Daoy (cell line): ENCODE measurements at places on chromosomes 16 and 17. TPM values are rescaled to one million over a fixed set of nuclear protein-coding genes. Genes with fewer than 3 reads are reported as not detected.

CSH2 gene
- not detected in 2 replicates for total RNA-seq

RAB26 gene
- 0.11 and 0.21 TPM in 2 replicates for total RNA-seq

KRT31 gene
- total RNA-seq = not detected in 2 replicates

PPP1R1B gene
- not detected in 2 replicates for total RNA-seq

SLC52A1 gene
- total RNA-seq = not detected in 2 replicates

CCL15 gene
- total RNA-seq = not detected in 2 replicates

FNDC8 gene
- not detected in 2 replicates for total RNA-seq

SMIM5 gene
- not detected in 2 replicates for total RNA-seq

ZSCAN32 gene
- total RNA-seq = 7.6 and 14.2 TPM in 2 replicates

RNF157 gene
- total RNA-seq = 4.8 and 7.3 TPM in 2 replicates

CACNG5 gene
- total RNA-seq = not detected in 2 replicates

OSGIN1 gene
- total RNA-seq = 1.4 and 1.8 TPM in 2 replicates

PLA2G10 gene
- total RNA-seq = not detected in 2 replicates

EFNB3 gene
- 1.0 and 2.1 TPM in 2 replicates for total RNA-seq

PRCD gene
- 0.51 TPM in 1 of 2 replicates, not detected in the other for total RNA-seq

NPTX1 gene
- 0.11 TPM in 1 of 2 replicates, not detected in the other for total RNA-seq

FA2H gene
- not detected in 2 replicates for total RNA-seq

CLN3 gene
- total RNA-seq = 4.7 and 7.4 TPM in 2 replicates

CIAO2B gene
- 127 and 129 TPM in 2 replicates for total RNA-seq

NETO2 gene
- total RNA-seq = 33.8 and 54.7 TPM in 2 replicates

SOX15 gene
- 0.57 TPM in 1 of 2 replicates, not detected in the other for total RNA-seq

OTOA gene
- not detected in 2 replicates for total RNA-seq

UNKL gene
- 12.1 and 13.7 TPM in 2 replicates for total RNA-seq

IGF2BP1 gene
- total RNA-seq = 15.2 and 16.7 TPM in 2 replicates

HSD11B2 gene
- total RNA-seq = not detected in 2 replicates

ARL17B gene
- 4.1 and 24.5 TPM in 2 replicates for total RNA-seq

HOXB6 gene
- total RNA-seq = 2.4 and 6.7 TPM in 2 replicates

SMARCD2 gene
- total RNA-seq = 69.4 and 73.5 TPM in 2 replicates

STH gene
- total RNA-seq = not detected in 2 replicates

PYY gene
- total RNA-seq = not detected in 2 replicates

ZNF19 gene
- 1.6 and 2.1 TPM in 2 replicates for total RNA-seq

NPIPB6 gene
- total RNA-seq = 0.46 TPM in 1 of 2 replicates, not detected in the other

TENT4B gene
- total RNA-seq = 5.2 and 6.5 TPM in 2 replicates

CDRT4 gene
- total RNA-seq = 0.80 and 1.9 TPM in 2 replicates

GALNS gene
- 4.5 and 8.4 TPM in 2 replicates for total RNA-seq

CTRB1 gene
- total RNA-seq = not detected in 2 replicates

SLC47A2 gene
- not detected in 2 replicates for total RNA-seq

GRAPL gene
- not detected in 2 replicates for total RNA-seq

HOXB1 gene
- not detected in 2 replicates for total RNA-seq

SCGB1C2 gene
- total RNA-seq = not detected in 2 replicates

STAT5A gene
- 11.9 and 18.7 TPM in 2 replicates for total RNA-seq

TEX14 gene
- total RNA-seq = not detected in 2 replicates

SSTR5 gene
- total RNA-seq = not detected in 2 replicates

PRAC1 gene
- not detected in 2 replicates for total RNA-seq

PTGES3L gene
- 0.06 and 0.23 TPM in 2 replicates for total RNA-seq

USP43 gene
- 0.80 and 1.7 TPM in 2 replicates for total RNA-seq

ZFP90 gene
- 10.9 and 12.1 TPM in 2 replicates for total RNA-seq

MYCBPAP gene
- 1.5 TPM in 1 of 2 replicates, not detected in the other for total RNA-seq
